ENCODE measurements at places on chromosomes 13 and 19.

GRCh38 chr13:51107996-51108395, 3.1 kb downstream of the C13orf42 start:
- DNase-seq, result no peak

DNA sequence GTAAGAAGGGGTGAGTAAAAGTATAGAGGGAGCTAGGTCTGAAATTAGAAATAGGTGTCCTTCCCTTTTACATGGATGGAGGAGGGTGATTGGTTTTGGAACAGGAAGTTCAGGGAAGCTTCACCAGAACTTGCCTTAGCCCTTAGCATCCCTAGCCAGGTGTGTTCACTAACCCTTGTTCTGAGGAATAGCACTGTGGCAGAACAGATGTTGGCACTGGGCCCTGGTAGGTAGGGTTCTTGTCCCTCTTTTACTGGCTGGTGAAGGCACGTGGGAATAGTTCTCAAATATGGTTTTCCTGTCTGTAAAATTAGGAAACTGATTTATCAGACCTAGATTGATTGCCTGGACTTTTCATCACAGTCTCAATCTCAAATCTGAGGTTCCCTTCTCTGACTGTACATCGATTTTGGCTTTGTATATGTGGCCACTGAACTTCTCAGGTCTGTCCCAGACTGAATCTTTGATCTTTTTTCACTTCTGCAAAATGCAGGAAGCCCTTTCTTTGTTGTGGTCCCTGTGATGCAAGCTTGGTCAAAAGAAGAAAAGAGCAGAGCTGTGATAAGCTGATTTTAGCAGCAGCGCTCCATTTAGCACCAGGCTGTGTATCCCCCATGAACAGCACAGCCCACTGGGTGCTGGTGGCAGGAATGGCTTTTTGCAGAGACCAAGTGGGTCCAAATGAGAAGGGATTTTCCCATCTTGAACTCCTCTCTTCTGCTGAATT, 86.2 kb upstream of the HTR2A start:
- no peak for DNase-seq

DNA sequence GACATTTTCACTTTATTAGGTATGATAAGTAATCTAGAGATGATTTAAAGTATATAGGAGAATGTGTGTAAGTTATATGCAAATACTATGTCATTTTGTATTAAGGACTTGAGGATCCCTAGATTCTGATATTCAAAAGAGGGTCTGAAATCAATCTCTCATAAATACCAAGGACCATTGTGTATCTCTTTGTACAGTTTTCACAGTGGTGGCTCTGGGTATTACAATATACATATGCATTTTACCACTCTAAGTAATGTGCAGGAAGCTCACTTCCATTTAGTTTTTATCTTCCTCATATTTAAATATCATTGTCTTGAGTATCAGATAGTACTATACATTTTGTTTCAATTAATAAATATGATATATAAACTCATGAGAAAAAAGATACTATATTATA, 862.6 kb upstream of the PCDH20 start:
- no peak for DNase-seq

- no peak for DNase-seq
Measured at GRCh38 chr13:34591129-34591528, 350.9 kb upstream of the NBEA start.

DNA sequence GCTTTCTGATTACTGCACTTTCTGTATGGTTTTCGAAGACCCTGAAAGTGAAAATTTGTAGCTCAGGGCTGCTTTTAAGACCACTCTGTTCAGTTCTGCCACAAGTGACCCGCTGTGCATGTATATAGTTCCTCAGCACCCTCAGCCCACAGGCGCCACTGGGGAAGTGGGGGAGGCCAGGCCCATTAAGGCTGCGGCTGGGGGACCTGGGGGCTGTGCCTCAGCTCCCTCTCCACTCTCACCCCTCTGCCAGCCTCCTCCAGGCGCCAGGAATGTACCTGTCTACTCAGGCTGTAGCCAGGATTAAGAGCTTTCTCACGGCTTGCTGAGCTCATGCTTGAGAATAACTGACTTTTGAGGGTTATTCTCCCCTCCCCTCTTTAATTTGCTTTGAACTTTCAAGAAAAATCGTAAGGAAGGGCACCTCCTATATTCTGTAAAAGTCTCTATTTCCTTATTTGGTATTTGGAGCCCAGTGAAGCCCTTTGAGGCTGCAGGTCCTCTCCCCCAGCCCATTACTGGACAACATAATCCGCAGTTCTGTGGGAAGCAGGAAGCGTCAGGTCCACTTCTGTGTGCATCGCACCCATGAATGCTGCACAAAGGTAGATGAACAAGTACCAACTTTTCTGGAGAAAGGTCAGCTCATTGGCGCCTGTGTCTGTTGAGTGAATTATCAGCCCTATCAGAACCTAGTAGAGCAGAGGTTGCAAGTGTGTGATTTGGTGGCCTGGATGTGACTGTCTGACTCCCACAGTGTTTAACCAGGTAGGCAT, 29.6 kb downstream of the GJA3 start:
- no peak for DNase-seq

- no peak for DNase-seq
Measured at GRCh38 chr19:56134654-56134921, 6.5 kb upstream of the ZNF444 start.

DNA sequence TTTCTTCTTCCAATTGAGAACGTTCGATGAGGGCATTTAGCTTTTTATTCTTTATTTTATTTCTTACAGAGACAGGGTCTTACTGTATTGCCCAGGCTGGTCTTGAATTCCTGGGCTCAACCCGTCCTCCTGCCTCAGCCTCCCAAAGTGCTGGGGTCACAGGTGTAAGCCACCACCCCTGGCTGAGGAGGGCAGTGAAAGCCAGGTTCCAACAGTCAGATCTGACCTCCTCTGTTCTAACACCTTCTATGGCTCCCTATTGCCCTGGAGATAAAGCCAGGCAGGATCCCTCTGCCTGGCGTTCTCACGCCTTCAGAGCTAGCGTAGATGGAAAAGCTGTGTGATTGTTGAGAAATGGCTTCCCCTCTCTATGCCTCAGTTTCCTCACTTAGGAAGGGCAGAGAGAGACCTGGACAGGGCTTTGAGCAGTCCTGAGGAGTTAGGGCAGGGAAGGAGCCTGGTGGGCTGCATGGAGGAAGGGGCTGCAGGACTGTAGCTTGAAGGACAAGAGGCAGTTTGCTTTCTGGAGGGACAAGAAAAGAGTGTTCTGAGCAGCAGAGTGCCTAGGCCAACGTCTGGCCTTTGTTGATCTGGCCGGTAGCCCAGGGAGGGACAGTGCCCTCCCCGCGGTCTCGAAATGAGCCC, 5.5 kb downstream of the ARHGAP45 start:
- DNase-seq, result no peak

DNA sequence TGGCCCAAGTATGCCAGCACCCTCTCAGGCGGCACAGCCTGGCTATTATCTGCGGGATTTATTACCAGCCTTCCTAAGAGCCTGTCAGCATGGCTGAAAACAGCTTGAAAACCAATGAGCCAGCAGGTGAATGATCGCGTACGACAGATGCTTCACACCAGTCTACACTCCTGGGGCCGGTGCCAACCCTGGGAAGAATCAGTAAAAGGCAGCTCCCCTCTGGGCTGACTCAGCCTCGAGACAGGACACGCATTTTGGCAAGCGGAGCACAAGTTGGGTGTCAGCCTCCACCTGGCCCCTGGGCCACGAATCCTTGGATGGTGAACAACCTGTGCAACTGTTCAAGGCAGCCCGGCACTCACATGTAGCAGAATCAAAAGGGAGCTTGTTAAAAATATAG, 15.6 kb downstream of the EMP3 start:
- no peak for DNase-seq

DNA sequence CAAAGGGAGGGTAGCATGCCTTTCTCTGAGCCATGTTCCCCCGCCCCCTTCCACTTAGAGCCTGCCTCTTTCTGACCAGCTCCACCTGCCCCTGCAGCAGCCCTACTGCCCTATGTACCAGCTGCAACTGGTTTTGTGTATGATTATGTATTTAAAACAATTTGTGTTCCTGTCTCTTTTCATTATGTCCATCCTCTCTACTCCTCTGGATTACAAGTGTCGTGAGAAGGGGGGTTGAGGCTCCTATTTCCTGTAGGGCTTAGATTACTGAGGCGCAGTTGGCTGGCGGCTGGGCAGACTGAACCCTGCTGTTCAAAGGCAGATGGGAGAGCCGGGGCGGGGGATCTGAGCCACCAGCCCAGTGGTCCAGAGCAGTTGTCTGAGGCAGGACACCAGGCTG, 213.3 kb downstream of the KCNRG start:
- no peak for DNase-seq

DNA sequence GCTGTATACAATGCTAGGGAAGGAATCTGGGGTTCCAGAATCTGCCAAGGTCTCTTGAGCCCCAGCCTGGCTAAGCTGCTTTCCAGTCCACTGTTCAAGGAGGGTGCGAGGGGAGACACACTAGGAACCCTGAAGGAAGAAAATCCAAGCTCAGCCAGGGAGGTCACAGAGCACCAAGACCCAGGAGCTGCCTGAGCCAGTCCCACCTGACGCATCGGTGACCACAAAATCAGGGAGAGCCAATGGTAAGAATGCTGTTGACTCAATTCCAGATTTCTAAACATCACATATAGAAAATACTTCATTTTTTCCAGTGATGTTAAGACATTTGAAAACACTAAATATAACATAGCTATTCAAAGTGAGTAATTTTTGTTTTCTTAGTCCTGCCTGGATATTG, 50.1 kb downstream of the CEP89 start:
- DNase-seq, result no peak

DNA sequence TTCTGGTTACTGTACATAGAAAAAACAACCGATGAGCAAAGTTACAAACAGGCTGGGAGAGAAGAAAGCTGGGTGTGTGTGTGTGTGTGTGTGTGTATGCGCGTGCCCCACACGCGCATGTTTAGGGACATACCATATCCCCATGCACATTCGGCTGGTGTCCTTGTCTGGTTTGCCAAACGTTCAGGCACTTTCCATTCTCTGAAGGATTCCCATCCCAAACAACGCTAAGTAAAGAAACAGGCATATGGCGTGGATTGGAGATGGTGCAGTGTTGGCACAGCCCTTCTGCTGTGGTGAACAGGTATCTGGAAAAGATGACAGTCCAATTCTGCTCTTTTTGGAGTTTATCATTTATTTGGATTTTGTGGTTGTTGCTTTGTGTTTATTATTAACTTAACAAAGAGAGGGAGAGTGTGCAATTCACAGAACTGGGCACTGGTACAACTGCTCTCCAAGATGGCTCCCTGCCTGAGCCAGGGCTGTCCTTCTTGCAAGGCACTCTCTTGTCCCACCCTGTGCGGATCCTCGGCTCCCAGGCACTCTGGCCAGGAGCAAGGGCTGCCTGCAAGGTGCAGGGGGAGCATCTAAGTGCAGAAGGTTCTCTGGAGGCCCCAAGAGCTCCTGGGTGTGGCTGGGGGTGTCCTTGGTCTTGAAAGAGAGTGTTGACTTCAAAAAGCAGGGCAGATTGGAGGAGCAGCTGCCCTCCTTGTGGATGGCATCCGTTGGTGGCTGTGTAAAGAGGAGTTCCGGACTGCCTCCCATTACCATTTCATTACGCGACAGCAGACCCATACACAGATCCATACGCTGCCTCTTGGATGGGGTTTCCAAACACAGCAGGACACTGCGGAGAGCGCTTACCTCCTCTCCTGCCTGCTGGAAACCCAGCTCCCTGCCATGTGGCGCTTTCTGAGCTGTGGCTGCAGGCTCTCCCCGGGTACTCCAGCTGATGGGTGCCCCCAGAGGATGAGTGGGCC, 263.1 kb downstream of the ZNF536 start:
- DNase-seq, result no peak

GRCh38 chr13:27952876-27953675, 16.0 kb downstream of the CDX2 start:
- DNase-seq, result no peak

DNA sequence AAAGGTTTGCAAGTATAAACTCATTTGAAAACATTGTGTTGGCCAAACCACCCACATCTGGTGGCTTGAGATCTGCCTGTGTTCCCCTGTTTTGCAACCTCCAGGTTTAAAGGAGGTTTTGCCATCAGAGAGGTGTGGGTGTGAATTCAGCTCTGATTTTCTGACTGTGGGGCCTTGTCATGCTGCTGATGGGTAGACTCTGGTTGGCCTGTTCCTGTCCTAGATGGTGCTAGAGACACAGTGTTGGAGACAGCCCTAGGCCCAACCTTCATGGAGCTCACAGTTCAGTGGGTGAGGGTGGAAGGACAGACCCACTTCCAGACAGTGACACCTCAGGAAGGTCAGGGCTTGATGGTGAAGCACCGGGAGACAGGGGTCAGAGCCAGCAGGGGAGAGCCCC, 7.5 kb downstream of the RAB4B start:
- DNase-seq, result no peak

DNA sequence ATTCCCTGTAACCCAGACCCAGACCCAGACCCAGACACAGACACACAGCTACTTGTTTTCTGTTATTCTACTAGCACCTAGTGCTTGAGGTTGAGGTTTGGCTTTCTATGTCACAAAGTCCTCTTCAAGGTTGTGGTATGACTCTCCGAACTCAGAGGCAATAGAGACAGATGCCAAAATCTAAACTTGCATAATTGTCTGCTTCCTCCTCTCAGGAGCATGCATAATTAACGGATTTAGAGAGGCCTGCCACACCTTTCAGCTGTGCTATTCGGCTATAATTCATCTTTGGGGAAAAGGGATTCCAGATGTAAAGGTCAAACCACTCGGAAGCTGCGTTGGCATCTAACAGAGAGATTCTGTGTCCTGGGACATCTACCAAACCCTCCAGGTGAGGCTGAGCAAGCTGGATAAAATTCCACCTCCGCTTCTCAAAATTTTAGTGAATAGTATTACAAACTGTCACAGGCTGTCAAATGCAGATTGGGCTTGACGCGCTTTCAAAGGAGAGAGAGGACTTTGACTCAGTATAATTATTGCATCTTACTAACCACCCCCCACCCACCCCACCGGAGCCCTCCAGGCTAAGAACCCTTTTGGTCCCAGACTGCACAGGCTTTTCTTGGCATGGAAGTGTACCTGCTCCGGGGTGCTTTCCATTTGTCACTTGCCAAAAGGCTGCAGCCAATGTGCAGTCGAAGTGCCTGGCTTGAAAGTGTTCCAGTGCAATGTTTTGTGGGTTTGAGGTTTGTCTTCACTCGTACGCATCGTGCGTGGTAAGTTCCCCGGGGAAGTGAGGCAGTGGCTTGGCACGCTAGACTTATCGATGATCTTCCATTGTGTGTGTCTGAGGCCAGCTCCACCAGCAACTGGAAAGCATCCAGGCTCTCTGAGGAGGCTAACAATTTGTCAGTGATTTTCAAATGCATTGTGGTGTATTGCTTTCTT, 194.1 kb downstream of the TDRD3 start:
- peak; percentile 29 for DNase-seq

- DNase-seq, result no peak
Measured at GRCh38 chr19:2191456-2192310, 27.9 kb downstream of the DOT1L start.

- DNase-seq, result peak; percentile 25
Measured at GRCh38 chr19:35213663-35214632, 14.6 kb downstream of the FAM187B start.

- DNase-seq, result no peak
Measured at GRCh38 chr13:32851083-32852069, 164.8 kb upstream of the KL start.

- DNase-seq, result no peak
Measured at GRCh38 chr19:33434886-33435705, 61.6 kb downstream of the CEBPG start.

- DNase-seq, result no peak
Measured at GRCh38 chr13:72166102-72166650, 299.2 kb upstream of the DACH1 start.

GRCh38 chr13:24115671-24116070, 44.8 kb upstream of the SPATA13 start:
- DNase-seq, result no peak

- peak; percentile 71 for DNase-seq
Measured at GRCh38 chr13:57740719-57741118, 109.2 kb downstream of the PCDH17 start.
